ENCODE measurements at places on chromosomes 7 and 10.

- no peak for DNase-seq
Measured at GRCh38 chr10:132303361-132304115, 4.2 kb downstream of the STK32C start.

GRCh38 chr7:75968561-75969001 is 25.8 kb downstream of the TMEM120A start:
- DNase-seq: no peak

DNA sequence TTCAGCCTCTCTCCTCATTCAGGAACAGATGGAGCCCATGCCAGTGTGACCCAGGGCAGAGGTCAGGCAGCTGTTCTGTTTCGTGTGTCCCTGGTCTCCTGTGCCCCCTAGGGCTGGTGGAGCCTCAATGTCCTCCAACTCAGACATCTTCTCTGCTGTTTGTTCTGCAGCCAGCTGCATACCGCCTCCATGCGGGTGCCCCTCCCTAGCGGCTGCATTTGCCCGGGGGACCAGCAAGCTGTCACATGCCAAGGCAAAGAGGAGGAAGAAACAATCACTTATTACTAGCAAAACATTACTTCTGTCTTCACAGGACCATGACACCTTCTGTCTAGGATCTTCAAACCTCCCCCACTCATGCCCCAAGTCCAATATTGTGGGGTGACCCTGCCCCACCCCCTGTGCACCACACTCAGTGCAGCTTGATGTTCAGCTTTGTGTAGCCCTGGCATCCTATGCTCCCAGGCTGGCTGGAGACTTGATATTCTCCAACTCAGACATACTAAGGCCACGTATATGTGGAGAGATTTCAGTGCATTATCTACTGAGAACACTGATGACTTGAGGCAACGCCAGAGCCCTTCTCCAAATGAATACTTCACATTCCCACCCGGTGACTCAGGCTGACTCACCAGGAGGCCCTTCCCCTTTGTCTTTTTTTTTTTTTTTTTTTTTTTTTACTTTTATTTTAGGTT is 188.9 kb downstream of the SKIDA1 start:
- DNase-seq: no peak

DNA sequence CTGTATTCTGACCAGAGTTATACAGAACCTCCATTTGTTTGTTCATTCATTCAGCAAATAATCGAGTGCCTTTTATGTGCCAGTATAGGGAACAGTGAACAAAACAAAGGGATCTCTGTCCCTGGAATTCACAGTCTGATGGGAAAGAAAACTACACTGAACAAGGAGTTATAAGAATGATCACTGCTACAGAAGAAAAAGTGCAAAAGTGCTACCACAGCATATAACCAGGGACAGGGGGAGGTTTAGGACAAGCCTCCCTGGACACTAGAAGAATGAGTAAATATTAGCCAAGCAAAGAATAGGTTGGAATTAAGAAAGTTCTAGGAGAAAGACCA is 4.2 kb downstream of the CLDN12 start:
- DNase-seq: no peak

GRCh38 chr10:85213493-85213892 is 885.1 kb downstream of the CCSER2 start:
- no peak for DNase-seq

DNA sequence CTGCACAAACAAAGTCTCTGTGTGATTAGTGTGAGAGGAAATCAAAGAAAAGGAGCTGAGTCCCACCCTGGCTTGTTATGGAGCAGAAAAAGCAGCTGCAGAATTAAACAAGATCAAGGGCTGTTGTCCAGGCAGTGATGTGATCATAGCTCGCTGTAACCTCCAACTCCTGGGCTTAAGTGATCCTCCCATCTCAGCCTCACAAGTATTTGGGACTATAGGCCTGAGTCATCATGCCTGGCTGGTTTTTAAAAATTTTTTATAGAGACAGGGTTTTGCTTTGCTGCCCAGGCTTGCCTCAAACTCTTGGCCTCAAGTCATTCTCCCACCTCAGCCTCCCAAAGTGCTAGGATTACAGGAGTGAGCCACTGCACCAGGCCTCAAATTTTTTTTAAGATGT is 88.9 kb downstream of the IPMK start:
- no peak for DNase-seq

GRCh38 chr10:115939101-115939854 is 333.7 kb downstream of the GFRA1 start:
- no peak for DNase-seq

GRCh38 chr10:60732807-60733516 is 45.3 kb upstream of the CDK1 start:
- DNase-seq: peak; percentile 68

DNA sequence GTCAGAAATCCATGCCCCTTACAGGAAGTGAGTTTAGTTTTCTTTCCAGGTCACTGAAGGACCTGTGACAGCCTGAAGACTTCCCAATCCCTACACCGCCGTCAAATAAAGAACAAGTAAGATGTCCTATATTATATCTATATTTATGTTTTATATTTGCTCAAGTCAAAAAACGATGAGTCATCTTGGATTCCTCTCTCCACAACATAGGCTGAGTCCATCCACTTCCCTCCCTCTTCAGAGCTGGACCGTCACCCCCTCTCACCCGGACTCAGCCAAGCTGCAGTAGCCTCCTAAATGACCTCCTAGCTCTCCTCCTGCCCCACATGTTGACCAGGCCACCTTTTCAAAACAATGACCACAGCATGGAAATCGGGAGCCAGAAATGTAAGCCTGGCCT is 53.5 kb downstream of the GLI3 start:
- DNase-seq: no peak

- no peak for DNase-seq
Measured at GRCh38 chr10:120606051-120606764, 149.2 kb downstream of the PLPP4 start.

- DNase-seq: peak; percentile 48
Measured at GRCh38 chr7:26153823-26154783, 2.1 kb downstream of the NFE2L3 start.

- DNase-seq: no peak
Measured at GRCh38 chr10:112584276-112584675, 137.3 kb downstream of the VTI1A start.

- DNase-seq: no peak
Measured at GRCh38 chr10:28179006-28179742, 123.7 kb downstream of the MPP7 start.

DNA sequence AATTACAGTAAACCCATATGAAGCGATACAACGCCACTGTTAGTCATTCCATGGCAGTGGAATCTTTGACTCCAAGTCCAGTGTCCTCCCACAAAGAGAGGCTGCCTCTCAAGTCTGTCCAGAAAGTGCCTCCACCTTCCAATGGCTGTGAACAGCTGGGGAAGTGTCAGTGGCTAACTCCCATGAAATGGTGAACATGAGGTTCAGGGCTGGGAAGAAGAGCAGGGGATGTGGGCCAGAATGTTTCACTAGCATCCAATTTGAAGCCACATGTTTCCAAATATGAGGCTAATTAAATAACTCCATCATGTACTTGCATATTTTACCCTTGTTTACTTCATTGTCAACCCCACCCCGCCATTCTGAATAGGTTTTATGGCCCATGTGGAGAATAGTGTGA is 53.1 kb upstream of the CHST15 start:
- DNase-seq: no peak

- DNase-seq: no peak
Measured at GRCh38 chr10:89214566-89215165, 7.5 kb upstream of the CH25H start.

- no peak for DNase-seq
Measured at GRCh38 chr7:90701021-90701420, 104.9 kb downstream of the CDK14 start.

GRCh38 chr7:18016547-18017444 is 10.8 kb downstream of the PRPS1L1 start:
- no peak for DNase-seq

DNA sequence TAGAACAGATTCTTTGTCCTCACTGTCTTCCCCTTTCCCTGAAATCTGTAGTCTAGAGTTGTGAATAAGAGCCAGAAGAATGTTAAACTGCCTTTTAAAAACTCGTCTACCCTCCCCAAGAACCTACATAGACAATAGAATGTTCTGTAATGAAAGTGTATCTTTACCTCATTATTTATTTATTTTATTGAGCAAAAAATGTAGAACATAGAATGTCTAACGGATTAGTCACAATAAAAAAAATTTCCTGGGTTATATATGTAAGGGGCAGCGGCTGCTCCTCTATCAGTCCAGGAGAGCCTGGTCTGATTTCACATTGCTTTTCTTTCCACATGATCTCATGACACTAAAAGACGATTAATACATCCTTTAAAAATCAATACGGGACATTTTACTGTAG is 135.7 kb downstream of the SDK1 start:
- DNase-seq: no peak

GRCh38 chr7:22005151-22005550 is 59.5 kb upstream of the CDCA7L start:
- DNase-seq: no peak

- no peak for DNase-seq
Measured at GRCh38 chr10:110352930-110353243, 48.2 kb upstream of the SMNDC1 start.

DNA sequence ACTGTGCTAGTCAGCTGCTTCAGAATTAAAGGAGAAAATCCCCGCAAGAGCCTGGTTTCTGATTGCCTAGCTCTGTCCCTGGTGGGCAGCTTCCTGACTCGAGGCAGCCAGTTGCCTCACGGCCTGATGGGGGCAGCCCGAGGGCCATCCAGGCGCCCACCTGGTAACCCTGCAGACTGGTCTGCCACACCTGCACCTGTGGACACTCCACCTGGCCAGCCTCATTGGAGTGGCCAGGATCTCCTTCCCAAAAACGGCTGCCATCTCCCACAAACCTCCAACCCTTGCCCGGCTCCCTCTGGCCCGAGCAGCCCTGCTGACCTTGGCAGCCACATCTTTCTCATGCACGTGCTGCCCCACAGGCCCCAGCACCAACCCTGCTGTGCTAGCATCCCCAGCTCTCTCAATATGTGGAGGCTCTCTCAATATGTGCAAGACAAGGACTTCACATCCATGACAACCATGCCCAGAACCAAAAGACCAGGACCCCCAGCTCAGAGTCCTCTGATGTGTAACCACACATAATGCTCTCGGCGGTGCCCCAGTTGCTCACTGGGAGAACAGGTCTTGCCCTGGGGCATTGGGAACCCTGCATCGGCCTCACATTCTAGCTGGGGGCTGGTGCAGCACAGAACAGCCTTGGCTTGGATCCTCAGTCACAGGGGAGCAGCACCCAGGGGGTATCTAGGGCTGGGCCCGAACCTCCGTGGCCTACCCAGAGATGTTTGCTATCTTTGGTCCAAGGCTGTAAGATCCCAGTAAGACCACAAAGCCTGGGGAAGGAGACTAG is 14.6 kb downstream of the DRGX start:
- DNase-seq: no peak

DNA sequence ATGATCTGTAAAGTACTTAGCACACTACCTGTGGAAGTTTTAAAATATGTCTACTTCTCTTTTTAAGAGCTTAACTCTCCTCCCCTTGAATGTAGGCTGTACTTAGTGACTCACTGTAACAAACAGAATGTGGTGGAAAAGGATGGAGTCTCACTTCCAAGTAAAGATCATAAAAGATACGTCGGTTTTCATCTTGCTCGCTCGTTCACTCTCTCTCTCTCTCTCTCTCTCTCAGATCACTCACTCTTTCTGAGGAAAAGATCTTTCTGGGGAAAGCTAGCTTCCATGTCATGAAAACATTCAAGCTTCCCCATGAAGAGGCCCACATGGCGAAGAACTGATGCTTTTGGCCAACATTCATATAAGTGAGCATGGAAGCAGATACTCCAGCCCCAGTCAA is 5.5 kb downstream of the CHUK start:
- no peak for DNase-seq

- DNase-seq: no peak
Measured at GRCh38 chr10:69317626-69318105, 39.4 kb downstream of the HK1 start.

GRCh38 chr7:54898659-54899340 is 120.0 kb upstream of the EGFR start:
- no peak for DNase-seq

DNA sequence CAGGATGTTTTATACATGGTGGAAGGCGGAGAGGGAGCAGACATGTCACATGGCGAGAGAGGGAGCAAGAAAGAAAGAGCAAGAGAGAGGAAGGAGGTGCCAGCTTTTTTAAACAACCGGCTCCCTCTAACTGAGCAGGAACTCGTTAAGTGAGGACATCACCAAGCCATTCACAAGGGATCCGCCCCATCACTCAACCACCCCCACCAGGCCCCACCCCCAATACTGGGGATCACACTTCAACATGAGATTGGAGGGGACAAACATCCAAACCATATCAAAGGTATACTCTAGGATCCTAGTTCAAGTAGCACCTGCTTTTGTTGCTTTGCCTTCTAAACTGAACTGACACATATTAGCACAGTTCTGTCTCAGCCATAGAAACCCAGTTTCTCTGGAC is 141.9 kb upstream of the KLF14 start:
- DNase-seq: no peak

DNA sequence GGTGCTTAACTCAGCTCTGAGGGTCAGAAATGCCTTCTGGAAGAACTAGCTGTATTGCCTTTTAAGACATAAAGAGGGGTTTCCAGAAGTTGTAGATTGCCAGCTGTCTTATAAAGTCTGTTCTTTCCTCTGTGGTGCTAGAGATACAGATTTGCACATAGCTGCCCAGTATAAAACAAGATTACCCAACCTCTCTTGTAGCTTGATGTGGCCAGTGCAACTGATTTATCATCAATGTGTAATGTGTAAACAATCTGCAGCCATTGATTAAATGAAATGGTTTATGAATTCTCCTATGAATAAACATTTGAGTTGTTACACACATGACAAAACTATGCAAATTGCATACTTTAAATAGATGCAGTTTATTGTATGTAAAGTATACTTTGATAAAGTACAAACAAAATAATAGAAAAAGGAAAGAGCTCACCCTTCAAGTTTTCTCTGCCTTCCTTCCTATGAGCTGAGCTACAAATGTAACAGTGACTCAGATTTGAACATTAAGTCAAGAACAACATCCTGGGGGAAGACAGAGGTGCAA is 195.2 kb downstream of the TMEM26 start:
- no peak for DNase-seq

- DNase-seq: no peak
Measured at GRCh38 chr7:4667776-4668509, 14.2 kb upstream of the FOXK1 start.

GRCh38 chr10:48389272-48389671 is 82.8 kb downstream of the MAPK8 start:
- DNase-seq: no peak

Measured in pancreas (tissue), 10 donors.